ENCODE measurements at places on chromosomes 12 and 14.

GRCh38 chr14:80678436-80678835, 263.1 kb downstream of the CEP128 start:
- no peak for DNase-seq

- no peak for DNase-seq
Observed at GRCh38 chr14:100192250-100192671, 32.8 kb upstream of the DEGS2 start.

- no peak for DNase-seq
Observed at GRCh38 chr12:117384735-117385134, 23.3 kb upstream of the NOS1 start.

DNA sequence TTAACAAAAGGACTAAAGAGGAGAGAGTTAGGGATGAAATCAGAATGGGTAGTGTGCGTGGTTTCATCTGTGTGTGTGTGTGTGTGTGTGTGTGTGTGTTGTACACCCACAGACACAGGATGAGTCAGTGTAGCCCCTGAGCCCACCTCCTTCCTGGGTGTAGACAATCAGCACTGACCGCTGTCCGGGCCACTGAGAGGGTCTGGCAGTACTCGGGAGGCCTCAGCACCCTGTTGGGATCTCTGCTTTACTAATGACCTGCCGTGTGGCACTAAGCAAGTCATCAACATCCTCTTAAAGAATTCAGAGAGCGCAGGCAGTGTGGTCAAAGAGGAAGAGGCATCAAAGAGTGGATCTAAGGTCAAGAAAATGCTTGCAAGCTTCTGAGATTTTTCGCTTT, 112.6 kb downstream of the PRMT8 start:
- DNase-seq: no peak

DNA sequence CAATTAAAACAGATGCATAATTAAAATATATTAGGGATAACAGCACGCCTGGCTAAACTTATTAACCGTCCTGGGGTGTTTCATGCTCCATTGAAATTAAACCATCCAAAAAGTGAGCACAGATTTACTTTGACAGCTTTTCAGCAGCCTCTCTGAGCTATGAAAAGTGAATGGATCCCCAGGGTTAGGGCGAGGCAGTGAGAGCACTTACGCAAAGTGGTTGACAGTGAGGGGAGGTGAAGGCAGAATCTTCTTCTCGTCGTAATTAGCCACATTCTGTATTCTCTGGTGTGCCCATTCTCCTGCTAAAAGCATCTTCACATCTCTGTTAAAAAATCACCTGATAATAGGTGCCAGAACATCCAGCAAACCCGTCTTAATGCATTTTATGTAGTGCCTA, 1.9 kb downstream of the TMTC2 start:
- no peak for DNase-seq

GRCh38 chr14:76917745-76918255, 91.6 kb downstream of the LRRC74A start:
- DNase-seq: no peak

GRCh38 chr12:106128585-106129328, 10.0 kb downstream of the NUAK1 start:
- no peak for DNase-seq

GRCh38 chr12:104952816-104953215, 5.3 kb downstream of the SLC41A2 start:
- DNase-seq: no peak

- DNase-seq: no peak
Observed at GRCh38 chr14:69259527-69260189, at the start of gene GALNT16. Gene GALNT16, plus strand, starts transcription at chr14:69260158. Its CDS starts 133 bp downstream, at chr14:69260291.

DNA sequence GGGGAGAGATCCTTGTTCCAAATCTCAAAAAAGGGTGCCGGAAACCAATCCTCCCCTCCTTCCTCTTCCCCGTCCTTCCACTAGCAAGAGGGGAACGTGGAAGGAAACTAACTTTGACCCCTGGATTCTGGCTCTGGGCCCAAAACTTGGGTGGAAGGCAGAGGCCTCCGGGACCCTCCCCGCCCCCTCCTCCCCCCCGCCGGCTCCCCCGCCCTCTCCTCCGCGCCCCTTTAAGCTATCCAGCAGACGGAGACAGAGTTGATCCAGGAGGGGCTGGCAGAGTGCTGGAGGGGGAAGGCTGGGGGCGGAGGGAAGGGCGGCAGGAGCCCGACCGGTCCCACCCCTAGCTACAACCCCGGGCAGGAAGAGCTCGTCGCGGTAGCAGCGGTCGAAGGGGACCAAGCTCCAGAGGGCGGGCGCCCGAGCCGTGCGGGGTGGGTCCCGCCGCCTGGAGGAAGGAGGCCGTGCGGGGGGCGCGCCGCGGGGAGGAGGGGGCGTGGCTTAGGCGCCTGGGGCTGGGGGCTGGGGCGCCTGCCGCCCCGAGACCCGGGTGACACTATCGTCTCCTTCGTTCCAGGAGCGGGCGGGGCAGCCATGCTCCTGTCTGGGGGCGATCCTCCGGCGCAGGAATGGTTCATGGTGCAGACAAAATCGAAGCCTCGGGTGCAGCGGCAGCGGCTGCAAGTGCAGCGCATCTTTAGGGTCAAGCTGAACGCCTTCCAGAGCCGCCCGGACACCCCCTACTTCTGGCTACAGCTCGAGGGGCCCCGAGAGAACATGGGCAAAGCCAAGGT, at the start of gene NYNRIN:
Gene NYNRIN (plus strand): TSS at position 351 of the 794 bp plus-strand sequence. CDS start 244 bp downstream, at position 595.
- DNase-seq: no peak

DNA sequence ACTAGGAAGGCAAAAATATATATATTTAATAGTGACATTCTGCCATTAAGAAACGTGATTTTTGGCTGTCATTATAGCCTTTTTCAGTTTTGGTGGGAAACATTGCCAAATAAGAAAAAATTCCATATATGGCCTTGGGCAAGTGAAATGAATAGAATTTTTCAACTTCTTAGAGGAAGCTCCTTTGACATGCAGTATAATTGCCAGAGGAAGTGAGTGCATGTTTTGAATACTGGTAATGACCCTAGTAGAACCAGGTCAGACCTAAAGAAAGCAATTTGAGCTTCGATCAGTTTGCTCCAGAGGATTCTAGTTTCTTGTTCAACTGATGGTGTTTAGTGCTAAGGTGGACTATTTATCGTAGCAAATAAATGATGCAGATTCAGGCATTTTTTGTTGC, 26.2 kb upstream of the TRIM9 start:
- no peak for DNase-seq

- no peak for DNase-seq
Observed at GRCh38 chr14:34063470-34064164, 112.7 kb upstream of the EGLN3 start.

GRCh38 chr14:33938131-33938949, 12.5 kb downstream of the EGLN3 start:
- DNase-seq: no peak

DNA sequence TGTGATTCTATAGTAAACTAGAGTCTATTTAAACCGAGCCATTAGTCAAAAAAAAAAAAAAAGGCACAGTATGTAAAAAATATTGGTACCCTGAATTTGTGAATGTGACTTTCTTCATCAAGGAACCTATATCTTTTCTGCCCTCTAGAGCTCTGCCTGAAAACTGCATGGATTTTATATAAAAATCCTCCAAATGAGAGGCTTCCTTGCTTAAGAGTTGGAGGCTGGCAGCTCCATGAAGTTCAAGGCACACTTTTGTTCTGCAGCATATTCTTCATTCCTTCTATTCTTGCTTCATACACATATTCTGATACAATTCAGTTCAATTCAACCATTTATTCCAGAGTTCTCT, 23.1 kb upstream of the NKX2-8 start:
- peak; percentile 75 for DNase-seq

DNA sequence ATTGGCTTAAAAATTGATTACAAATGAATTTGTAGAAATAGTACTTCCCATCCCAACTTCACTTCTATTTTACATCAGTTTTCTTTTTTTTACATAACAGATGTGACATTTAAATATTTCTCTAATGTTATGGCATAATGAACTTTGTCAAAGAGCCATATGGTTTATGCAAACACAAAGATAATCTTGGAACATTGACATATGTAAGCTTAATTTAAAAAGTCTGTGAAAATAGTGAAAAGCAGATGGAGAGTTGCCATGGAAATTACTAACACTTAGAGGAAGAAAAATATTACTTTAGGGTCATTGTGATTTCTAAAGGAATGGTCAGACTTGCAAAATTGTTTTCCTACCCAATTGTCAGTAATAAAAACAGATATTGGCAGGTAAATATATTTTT, 232.4 kb downstream of the AEBP2 start:
- no peak for DNase-seq

- DNase-seq: no peak
Observed at GRCh38 chr12:44889162-44889561, 13.0 kb upstream of the NELL2 start.

DNA sequence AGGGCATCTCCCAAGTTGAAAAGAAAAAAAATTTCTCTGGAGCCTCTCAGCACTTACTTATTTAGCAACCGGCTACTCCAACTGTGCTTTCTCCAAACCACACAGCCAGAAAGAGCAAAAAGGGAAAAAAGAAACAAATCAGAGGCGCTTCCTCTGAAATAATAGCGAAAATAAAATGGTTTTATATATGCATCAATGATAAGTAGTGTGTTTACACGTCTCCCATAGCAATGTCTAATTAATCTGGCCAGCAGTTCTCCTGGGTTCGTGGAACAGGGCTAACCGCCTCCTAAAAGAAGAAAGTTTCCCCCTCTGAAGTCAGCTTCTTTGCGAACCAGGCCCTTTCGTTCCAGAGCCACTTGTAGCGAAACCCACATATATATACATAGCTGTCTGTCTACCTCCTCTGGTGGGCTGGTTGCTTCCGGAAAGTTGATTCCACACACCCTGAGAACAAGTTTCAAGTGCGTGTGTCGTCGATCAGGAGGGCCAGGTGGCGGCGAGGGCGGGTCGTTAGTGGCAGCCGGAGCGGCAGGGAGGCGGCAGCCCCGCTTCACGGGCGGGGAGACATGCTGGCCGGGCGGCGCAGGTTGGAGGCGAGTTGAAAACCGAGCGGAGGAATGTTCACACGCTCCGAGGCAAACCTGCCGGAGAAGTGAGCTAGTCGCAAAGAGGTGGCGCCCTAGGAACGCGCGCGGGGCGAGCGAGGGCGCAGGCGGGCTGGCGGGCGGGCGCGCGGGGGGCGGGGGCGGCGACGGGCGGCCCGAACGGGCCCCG, 2.7 kb downstream of the PTHLH start:
- DNase-seq: no peak

GRCh38 chr12:122250047-122250446, 16.2 kb downstream of the VPS33A start:
- no peak for DNase-seq

- no peak for DNase-seq
Observed at GRCh38 chr12:46775796-46776195, 50.0 kb downstream of the SLC38A4 start.

DNA sequence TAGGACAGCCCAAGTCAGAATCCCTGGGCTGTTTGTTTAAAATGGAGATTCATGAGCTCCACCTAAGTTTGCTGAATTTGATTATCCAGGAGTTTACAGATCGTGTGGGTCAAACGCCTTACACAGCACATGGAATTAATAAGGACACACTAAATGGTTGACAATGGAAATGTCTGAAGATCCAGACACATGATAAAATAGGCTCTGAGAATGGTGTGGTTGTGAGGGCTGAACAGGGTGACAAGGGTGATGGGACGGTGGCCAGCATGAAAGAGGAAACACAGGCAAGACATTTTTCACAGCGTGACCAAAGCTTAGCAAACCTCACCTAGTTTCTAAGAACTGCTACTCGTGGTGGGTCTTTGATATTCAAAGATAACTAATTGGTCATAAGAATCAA, 12.5 kb downstream of the VWF start:
- no peak for DNase-seq

- no peak for DNase-seq
Observed at GRCh38 chr14:64855721-64856528, 23.8 kb downstream of the SPTB start.

- peak; percentile 83 for DNase-seq
Observed at GRCh38 chr14:64232095-64232838, 61.9 kb downstream of the ESR2 start.

- DNase-seq: peak; percentile 62
Observed at GRCh38 chr14:21066882-21067502, 3.1 kb upstream of the ARHGEF40 start.

GRCh38 chr12:17296882-17297281, 690.9 kb upstream of the LMO3 start:
- DNase-seq: no peak

GRCh38 chr14:64970776-64971477, 1.2 kb downstream of the RAB15 start:
- no peak for DNase-seq

- peak; percentile 85 for DNase-seq
Observed at GRCh38 chr14:63435838-63436237, 107.3 kb downstream of the PPP2R5E start.

DNA sequence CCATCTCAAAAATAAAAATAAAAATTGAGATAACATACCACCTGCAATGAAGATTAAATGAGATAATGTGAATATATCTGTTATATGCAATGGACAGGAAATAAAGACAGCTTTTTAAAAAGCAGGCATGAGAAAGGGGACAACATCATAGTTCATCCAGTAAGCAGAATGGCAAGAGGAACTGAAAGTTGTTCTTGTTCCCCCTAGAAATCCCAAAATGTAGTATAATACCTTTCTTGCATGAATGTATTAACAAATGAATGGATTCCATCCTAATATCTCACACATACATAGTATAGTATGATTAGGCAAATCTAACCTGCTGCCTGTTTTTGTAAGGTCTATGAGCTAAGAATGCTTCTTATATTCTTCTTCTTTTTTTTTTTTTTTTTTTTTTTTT, 31.4 kb downstream of the FGD6 start:
- DNase-seq: no peak

- DNase-seq: no peak
Observed at GRCh38 chr12:42669553-42669952, 80.0 kb upstream of the PRICKLE1 start.

GRCh38 chr12:87596636-87597035, 432.6 kb downstream of the C12orf50 start:
- no peak for DNase-seq

DNA sequence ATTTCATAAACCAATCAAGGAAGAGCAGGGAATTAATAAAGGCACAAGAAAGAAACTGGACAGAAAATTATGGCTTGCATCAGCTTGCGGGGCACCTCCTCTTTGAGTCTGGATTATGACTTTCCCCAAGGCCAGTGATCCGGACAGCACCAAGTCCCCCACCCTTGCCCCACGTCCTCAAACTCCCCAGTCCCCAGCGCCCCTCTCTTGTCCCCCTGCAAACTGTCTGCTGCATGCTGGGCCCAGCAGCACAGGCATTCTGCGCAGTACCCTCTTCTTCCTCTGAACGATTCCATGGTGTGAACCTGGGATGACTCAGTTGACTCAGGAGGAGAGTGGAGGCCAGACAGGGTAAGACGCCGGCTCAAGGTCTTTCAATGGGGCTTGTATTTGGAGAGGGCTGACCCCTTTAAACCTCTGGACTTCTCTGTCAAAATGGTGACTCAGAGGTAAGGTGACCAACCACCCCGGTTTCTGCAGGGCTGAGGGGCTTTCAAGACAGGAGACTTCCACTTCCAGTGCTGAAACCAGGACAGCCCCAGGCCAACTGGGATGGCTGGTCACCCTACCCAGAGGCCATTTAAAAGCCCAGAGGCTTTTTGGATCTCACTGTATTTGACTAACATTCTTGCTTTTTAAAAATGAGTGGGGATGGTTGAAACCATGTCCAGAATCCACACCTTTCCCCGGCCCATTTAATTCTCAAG, 13.5 kb downstream of the C14orf132 start:
- no peak for DNase-seq

All from Karpas-422 (cell line).